ENCODE measurements at places on chromosomes 16 and 17.

- DNase-seq: no peak
These were observed 16.2 kb downstream of the CHRNB1 start for GRCh38 chr17:7460850-7461660.

DNA sequence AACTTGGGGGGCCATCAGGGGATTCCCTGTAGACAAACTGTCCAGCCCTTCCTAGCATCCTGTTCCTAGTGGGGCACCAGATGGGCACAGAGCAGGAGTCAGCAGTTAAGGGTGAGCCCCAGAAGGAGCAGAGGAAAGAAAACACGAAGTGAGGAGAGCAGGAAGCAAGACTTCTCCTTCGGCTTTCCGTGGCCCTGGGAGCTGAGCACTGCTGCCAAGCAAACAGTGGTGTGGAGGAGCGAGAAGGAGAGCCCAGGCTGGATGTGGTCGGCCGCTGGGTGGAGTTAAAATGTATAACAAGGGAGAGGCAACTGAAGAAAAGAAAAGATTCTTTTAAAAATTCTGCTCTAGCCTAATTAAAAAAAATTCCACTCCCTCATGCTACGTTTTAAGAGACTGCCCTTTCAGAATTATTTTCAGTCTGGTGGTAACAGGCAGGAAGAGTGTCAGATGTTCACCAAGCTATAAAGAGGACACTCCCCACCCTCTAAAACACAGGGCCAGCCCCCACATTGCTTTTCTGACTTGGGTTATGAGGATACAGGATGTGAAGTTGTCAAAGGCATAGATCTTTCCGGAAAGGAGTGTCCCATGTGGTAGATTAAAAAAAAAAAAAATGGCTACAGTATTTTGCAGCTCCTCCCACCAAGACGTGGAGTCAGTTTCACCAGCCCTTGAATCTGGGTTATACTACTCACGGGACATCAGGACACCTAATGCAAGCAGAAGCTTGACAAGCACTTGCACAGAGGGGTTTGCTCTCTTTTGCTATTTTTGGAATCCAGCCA is 74.9 kb upstream of the ZFHX3 start:
- no peak for DNase-seq

DNA sequence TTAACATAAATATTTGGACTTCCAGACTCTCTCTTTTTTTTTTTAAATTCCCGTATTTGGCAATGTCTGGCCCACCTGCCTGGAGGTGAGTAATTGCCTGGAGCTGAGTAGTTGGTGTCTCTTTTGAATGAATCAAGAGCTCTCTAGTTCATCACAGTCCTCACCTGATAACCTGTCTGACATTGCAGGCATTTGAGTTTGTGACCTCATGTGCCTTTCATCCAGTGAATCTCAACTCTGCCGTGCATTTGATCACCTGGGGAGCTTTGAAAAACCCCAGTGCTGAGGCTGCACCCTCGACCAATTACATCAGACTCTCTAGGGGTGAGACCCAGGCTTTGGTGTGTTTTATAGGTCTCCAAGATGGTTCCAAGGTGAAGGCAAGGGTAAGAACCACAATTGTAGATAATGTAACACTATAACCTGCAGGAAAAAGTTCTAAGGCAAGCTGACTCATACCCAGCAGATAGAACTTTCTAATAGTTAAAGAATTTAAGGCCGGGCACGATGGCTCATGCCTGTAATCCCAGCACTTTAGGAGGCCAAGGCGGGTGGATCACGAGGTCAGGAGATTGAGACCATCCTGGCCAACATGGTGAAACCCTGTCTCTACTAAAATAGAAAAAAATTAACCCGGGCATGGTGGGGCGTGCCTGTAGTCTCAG is 24.5 kb upstream of the HS3ST2 start:
- DNase-seq: no peak

DNA sequence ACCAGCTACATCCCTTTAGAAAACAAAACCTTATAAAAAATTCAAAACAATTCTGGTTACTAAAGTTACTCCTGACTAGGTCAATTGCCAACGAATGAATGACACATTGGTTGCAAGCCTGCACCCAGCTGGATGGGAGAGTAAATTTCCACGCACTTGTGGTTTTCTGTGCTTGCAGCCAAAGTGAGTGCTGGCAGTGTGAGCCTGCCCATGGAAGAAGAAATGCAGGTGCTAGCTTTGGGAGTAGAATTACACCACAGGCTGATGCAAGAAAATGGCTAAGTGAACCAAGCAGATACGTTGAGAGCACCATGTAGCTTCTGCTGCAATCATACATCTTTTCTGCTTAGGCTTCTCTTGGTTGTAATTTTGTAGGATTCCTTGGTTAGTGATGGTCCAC is 74.6 kb downstream of the SYCE1L start:
- DNase-seq: no peak

DNA sequence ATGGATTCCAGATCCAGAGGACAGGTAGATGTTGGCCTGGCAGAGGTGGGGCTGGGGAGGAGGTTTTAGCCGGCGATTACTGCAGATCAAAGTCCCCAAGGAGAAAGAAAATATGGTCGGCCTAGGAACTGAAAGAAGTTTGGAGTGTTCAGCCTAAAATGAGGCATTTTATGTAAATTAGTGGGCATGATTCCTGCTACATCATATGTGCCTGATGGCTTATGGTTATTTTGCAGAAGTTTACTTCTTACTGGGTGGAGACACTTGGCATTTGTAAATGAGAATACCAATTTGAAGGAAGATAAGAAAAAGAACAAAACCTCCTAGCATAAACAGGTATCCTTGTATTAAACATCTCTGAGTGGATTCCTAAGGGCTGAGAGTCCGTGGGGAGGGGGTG is 149.3 kb downstream of the FOXL1 start:
- DNase-seq: no peak

GRCh38 chr17:38354466-38354865 is 2.8 kb downstream of the SOCS7 start:
- no peak for DNase-seq

DNA sequence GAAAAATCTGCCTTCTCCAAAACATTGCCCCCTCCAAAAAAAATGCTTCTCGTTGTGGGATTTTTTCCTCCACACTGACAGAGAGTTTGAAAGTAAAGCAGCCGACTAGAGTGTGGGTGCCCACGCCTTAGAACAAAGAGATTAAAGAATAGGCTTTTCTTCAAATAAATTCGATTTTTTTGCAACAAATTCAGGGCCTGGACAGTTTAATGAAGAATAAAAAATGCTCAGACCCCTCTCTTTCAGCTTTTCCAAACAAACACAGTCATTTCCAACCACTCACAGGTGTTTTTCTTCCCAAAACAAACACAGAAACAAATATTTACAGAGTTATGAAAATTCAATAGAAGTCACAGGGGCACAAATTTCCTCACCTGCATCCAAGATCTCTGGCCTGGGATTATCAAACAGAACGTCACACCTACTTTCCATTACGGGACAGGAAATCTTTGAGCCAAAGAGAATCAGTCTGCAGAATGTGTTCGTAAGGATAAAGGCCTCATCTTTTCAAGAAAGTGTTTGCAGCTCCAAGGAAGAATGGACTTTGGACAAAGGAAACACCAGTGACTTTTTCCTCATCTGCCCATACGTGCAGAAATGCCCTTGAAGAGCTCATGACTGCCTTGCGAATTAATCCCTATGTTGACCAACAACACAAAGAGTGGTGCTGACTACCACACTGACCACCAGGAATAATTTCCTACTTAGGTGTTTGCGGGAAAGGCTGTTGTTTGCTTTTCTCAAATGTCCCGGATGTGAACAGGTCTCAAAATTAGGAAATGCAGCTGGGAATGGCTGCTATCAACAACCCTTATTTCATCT is 31.3 kb upstream of the TOX3 start:
- no peak for DNase-seq

GRCh38 chr16:1094124-1094479 is 1.9 kb downstream of the C1QTNF8 start:
- DNase-seq: no peak

GRCh38 chr17:20059728-20060188 is 50.6 kb downstream of the SPECC1 start:
- DNase-seq: no peak

GRCh38 chr17:36089339-36089865 is 541 bp downstream of the CCL3 start:
- no peak for DNase-seq

DNA sequence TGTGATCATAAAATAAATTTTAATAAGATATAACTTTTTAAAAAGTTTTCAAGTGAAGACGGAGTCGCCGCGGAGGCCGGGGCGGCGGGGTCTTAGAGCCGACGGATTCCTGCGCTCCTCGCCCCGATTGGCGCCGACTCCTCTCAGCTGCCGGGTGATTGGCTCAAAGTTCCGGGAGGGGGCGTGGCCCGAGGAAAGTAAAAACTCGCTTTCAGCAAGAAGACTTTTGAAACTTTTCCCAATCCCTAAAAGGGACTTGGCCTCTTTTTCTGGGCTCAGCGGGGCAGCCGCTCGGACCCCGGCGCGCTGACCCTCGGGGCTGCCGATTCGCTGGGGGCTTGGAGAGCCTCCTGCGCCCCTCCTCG is at the start of gene FOXC2:
TSS of gene FOXC2 (plus strand) at position 229 of the 365 bp plus-strand sequence. CDS start 507 bp downstream, outside the sequence.
- DNase-seq: peak; percentile 41

GRCh38 chr17:40021451-40021971 is 6.3 kb downstream of the CSF3 start:
- no peak for DNase-seq

- peak; percentile 52 for DNase-seq
These were observed 1.3 kb downstream of the HGS start for GRCh38 chr17:81685108-81685507.

DNA sequence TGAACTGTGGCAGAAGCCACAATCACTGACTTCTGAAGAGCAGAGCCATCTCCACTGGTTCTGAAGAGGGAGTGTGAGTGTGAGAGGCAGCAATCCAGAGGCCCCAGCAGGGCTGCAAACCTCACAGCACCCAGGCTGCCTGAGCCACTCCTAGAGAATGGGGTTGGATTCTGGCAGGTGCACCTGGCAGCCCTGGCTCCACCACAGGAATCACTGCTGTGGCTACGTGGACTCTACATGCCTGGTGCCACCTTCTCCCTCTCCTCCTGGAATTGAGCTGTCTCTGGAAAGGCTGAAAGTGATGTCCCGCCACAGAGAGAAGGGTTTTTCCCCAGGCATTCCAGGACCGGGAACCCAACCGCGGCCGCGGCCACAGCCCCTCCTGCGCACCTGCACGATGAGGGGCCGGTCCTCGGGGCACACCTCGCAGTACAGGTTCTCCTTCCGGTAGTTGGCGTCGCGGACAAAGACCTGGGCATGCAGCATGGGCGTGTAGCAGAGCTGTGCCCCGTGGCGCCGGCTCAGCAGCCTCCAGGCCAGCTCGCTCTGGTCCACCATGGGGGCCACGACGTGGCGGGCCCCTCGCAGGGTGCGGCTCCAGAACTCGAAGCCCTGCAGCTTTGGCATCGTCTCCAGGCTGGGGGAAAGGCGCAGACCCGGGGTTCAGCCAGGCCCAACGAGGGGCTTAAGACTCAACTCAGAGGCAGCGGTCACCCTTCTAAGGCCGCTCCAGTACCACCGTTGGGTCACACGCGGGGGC is 991 bp downstream of the DUS1L start:
- DNase-seq: no peak

DNA sequence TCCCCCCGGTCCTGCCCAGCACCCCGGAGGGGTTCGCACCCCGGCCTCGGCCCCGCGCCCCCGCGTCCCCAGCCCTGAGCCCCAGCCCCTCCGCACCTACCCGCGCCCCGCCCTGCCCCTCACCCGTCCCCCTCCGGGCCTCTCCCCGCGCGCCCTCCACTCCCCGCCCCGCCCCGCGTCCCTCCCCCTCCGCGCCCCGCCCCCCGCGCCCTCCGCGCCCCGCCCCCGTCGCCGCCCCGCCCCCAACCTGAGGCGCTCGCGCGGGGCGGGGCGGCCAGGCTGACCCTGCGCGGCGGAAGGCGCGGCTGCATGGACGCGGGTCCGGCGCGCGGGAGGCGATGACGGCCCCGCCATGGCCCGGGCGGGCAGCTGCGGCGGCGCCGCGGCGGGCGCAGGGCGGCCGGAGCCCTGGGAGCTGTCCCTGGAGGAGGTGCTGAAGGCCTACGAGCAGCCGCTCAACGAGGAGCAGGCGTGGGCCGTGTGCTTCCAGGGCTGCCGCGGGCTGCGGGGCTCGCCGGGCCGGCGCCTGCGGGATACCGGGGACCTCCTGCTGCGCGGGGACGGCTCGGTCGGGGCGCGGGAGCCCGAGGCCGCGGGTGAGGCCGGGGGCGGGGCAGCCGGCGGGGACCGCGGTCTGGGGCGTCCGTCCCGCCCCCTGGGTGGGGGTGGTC is at the start of gene SPIRE2:
TSS of gene SPIRE2 (plus strand) at position 277 of the 671 bp plus-strand sequence. CDS start at position 353, 76 bp downstream.
- peak; percentile 63 for DNase-seq

- DNase-seq: no peak
These were observed 1540.3 kb downstream of the CDH11 start for GRCh38 chr16:63581570-63581969.

DNA sequence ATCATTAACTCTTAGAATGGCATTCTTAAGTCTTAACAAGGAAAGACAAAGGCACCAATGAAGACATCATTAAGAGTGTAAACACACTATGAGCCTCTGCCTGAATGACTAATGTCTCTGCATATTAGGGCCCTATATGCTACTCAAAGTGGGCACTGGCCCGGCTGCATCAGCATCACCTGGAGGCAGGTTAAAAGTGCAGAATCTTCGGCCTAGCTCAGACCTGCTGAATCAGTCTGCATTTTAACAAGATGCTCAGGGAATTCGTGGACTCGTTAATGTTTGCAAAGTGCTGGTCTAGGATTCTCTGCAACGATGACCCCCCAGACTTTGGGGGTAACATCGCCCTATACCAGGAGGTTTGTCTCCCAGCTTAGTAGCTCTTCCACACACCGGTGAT is 6.7 kb downstream of the MPP3 start:
- no peak for DNase-seq

DNA sequence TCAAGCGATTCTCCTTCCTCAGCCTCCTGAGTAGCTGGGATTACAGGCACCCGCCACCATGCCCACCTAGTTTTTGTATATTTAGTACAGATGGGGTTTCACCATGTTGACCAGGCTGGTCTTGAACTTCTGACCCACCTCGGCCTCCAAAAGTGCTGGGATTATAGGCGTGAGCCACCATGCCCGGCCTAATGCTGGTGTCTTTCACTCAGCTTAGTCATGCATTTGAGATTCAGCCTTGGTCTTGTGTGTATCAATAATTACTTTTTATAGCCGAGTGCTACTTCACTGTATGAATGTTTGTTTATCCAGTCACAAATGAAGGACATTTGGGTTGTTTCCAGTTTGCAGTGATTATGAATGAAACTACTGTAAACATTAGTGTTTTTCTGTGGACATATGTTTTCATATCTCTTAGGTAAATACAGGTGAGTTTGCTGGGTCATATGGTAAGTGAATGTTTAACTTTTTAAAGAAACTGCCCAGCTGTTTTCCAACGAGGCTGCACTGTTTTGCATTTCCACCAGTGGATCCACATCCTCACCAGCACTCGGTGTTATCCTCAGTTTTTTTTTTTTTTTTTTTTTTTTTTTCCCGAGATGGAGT is 11.0 kb upstream of the PLCG2 start:
- no peak for DNase-seq
